Omental fat pad (tissue), 4 donors: ENCODE measurements at places on chromosomes 16 and 17.
A peak's percentile ranks its signal among the peaks of the same experiment; 100 is the strongest.

DNA sequence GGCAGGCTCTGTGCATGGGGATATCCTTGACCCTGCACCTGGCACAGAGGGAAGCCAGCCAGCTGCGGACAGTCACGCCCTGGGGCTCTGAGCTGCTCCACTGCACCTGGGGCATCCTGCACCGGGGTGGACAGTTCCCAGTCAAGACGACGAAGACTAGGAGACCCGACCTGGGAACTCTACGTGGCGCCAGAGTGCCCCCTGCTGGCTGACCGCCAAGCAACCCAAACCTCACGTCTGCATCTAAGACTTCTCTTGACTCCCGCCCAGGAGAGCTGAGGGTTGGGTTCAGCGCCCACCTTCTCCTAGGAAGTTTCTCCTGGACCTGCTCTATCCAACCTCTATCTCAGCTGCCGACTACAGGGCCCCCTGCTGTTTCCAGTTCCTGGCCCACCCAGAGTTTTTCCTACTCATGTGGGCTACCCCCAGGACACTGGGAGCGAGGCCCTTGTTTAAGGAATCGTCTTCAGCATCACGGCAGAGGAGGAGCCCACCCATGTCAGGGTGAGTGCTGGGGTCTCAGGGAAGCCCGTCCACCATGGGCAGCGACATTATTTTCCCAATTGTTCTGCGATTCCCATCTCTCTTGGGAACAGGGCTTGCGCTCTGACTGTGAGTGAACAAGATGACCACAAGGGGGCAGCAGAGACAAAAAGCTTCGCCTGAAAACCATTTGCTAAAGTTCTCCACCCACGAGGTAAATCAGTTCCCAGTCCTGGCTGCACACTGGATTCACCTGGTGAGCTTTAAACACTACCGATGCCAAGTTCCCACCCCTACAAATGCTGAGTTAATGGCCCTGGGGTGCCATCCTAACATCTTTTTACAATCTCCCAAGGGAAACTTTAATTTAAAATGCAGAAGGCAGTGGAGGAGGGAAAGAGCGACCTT is 29.3 kb downstream of the TLE7 start:
- DNase-seq: peak; percentile 46

DNA sequence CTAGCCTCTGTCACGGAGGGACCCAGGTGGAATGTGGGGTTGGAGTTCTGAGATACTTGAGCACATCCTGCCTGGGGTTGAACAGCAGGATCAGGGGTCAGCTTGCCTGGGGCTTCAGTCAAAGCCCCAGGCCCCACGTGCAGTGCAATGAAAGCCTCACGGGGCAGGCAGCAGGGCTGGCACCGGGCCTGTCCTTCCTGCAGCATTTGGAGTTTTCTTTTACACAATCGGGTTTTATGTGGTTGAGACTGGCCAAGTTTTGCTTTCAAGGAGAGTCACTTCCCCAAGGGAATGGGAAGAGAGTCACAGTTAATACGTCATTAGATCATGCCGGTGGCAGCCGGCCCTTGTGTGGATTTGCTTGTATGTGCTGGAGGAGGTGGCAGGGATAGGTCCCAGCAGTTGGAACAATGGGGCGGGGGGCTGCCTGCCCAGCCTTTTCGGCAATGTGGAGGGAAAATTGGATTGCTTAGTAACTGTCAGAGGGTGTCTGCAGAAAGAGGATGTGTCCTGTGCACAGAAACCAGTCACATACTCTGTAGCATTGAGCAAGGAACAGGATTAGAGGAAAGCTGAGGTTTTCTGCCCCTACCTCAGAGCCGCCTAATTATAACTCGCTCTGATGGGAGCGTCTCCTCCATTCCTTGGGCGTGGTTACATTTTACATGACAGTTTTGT is 4.5 kb downstream of the RMI2 start:
- no peak for DNase-seq

- DNase-seq: no peak
These were observed 9.4 kb upstream of the ENGASE start for GRCh38 chr17:79065105-79065670.

DNA sequence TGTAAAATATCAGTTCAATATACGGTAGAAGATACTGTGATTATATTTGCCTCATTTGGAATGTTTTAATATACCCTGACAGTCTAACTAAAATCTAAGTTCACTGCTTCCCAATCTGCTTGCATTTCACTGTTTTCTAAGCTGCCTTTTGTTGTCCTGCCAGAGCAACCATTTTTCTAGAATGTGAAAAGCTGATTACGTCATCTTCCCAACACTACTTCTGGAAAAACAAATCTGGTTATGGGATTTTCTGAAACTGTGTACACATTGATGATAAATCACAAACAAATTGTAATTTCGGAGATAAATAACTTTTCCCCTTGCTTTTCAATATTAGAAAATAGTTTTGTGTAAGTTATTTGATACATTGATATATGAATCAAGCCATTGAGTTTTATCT is 1529.0 kb downstream of the CDH11 start:
- DNase-seq: no peak

DNA sequence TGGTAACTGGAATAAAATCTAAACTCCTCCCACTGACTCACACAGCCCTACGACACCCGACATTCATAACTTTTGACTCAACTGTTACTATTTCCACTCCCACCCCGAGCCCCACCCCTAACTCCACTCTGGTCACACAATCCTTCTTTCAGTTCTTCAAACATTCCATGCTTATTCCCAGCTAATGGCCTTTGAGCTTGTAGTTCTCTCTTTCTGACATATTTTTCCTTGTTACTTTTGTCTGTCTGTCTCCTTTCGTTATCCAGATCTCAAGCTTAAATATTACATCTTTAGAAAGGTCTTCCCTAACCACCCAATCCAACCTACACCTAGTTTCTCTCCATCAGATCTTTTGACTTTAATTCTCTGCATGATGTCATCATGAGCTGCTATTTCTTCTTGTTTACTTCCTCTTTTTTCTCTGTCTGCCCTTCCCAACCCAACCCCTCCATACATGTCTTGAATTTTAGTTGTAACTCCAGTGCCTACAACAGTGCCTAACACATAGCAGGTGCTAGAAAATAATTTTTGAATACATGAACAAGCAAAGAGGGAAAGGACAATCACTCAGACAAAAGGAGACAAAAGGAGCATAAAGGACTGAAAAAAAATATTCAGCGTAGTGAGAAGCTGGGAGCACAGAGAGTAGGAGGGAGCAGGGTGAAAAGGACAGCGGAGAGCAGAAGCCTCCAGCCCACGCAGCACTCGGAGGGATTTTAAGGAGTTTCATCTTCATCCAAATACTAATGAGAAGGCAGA is 65.2 kb upstream of the SMIM36 start:
- no peak for DNase-seq

DNA sequence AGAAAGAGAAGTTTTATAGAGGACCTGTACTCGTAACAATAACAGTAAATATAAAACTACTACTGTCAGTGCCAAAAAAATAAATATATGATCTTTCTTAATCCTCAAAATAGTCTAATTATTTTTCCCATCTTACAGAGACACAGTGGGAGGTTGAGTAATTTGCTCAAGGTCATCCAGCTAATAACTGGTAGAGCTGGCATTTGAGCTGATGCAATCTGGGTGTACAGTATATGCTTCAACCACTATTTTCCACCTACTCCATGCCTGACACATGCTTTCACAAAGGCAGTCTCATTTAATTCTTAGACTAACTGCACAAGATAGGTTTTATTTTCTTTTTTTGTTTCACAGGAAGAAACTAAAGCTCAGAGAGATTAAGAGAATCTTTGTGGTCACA is 33.6 kb downstream of the PIGL start:
- DNase-seq: no peak

DNA sequence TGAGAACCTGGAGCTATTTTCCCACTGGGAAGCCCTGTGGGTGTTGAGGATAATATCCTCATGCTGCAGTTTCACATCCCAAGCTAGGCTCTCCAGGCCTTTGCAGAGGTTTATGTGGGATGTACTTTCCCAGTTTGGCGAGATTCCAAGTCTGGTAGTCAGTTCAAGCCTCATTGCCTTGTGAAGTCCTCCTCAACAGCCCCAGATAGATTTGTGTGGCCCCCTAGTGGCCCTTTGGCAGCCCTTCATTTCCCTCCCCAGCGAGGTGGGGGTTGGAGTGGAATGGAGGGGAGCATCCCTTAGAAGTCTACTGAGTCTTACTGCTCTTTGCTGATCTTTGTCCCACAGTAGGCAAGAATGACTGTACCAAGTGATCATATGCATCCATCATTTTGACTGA is 137.9 kb downstream of the CDH11 start:
- DNase-seq: no peak
